ENCODE measurements at places on chromosomes 7 and 10.
A peak's percentile ranks its signal among the peaks of the same experiment; 100 is the strongest.

GRCh38 chr7:27688646-27689045 is 26.0 kb upstream of the HIBADH start:
- no peak for DNase-seq

DNA sequence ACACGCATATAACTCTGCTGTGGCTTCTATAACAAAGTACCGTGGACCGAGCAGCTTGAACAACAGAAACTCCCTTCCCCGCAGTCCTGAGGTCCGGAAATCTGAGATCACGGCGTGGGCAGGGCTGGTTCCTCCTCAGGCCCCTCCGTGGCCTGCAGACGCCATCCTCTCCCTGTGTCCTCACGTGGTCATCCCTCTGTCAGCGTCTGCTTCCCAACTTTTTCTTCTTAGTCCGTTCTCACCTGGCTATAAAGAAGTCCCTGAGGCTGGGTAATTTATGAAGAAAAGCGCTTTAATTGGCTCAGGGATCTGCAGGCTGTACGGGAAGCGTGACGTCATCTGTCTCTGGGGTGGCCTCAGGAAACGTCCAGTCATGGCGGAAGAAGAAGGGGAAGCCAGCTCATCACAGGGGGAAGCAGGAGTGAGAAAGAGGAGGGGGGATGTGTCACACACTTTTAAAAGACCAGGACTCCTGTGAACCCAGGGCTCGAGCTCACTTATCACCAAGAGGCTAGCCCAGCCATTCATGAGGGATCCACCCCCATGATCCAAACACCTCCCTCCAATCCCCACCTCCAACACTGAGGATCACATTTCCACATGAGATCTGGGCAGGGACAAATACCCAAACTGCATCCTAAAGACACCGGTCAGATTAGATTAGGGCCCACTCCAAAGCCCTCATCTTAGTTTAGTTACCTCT is 91.2 kb upstream of the INSIG1 start:
- peak; percentile 46 for DNase-seq

DNA sequence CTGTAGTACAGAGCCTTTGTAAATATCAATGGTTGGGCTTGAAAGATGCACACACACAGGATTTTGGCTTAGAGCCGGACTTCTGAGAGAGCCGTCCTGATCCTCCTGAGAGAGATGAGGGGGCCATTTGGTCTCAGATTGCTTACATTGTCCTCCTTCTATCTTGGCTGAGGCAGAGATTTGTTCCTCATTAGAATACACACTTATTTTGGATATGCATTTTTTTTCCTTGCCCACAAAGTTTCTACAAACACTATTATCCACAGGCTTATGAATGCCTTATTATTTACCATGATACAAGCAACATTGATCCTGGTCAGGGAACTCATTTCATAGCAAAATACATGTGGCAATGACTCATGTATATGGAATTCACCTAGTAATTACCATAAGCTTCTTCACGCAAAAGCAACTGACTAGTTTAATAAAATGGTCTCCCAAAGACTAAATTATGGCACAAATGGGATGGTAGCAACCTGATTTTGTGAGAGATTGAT is 175.3 kb downstream of the MDFIC start:
- DNase-seq: no peak

DNA sequence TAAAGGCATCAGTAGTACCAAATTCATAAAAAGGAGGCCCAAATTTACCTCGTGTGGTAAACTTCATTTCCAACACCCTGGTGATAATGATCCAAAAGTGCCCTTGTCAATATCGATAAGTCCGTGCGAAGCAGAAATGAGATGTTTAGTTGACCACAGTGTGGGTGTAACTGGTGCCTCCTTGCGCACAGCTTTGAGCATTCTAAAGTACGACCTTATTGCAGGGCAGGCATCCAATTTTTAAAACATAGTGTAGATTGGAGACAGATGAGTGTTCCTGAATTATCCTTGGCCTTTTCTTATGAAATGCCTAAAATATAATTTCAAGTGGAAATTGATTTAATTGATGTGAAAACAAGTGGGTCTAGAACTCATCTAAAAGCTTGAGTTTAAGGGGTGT is 248.4 kb downstream of the TRIL start:
- no peak for DNase-seq

DNA sequence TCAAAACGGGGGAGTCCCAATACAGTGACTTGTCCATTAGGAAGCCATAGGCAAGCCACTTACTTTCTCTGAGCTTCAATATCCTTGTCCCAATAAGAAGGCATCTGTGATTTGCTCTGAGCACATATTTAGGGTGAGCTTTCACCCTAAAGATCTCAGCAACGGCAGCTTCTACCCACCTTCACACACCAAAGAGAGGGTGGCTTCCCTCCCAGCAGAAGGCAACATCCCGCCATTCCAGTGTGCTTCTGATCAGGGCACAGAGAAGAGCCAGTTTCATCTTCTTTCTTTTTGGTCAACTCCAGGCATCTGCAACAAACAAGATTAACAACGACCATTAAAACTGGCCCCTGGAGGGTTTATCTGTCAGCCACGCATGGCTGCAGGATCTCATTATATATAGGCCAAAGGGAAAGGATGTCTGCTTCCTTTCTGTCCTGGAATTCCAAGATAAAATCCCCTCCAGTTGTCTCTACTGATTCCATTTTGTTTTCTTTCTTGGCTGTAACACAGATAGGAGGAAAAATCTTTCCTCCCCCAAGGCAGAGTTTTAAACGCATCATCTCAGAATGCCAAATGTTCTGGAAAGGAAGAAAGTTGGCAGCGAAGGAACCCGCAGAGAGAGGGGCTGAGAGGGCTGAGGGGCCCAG is 491 bp upstream of the SH2D4B start:
- DNase-seq: no peak

DNA sequence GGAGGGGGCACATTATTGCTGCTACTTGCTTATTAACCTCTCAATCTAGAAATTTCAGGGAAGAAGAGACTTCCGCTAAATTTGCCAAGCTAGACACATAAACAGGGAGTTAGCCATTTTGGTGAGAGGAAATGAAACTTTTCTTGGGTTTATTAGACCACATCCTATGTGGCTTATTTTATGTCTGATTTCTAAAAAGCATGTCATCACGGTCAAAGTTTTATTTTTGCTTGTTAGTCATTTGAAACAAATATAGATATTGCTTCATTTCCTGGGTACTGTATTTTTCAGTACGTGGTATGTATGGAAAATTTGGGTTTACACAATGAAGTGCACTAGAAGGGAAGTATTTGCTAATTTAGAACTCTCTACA is 144.1 kb downstream of the TCF7L2 start:
- no peak for DNase-seq

DNA sequence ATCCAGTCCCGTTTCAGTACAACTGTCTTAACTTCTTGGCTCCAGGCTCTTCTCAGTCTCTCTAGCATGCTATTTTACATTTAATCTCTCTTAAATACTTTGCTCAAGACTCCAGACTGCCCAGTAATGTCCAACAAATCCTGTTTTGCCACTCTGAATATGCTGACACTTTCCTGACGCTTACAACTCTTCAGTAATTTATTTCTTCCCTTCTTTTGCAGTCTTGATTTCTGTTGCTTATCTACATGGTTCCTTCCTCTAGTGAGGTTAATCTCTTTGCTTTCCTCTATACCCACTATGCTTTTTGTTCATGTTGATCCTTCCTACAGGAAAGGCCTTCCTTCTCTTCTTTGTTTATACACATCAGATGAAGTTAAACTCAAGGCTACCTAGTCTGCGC is 23.7 kb downstream of the UMAD1 start:
- no peak for DNase-seq

- no peak for DNase-seq
Measured at GRCh38 chr7:34198231-34198641, 292.9 kb downstream of the BMPER start.

GRCh38 chr7:115478426-115478825 is 552.1 kb downstream of the TFEC start:
- no peak for DNase-seq

GRCh38 chr10:60417024-60417423 is 27.3 kb upstream of the ANK3 start:
- no peak for DNase-seq

DNA sequence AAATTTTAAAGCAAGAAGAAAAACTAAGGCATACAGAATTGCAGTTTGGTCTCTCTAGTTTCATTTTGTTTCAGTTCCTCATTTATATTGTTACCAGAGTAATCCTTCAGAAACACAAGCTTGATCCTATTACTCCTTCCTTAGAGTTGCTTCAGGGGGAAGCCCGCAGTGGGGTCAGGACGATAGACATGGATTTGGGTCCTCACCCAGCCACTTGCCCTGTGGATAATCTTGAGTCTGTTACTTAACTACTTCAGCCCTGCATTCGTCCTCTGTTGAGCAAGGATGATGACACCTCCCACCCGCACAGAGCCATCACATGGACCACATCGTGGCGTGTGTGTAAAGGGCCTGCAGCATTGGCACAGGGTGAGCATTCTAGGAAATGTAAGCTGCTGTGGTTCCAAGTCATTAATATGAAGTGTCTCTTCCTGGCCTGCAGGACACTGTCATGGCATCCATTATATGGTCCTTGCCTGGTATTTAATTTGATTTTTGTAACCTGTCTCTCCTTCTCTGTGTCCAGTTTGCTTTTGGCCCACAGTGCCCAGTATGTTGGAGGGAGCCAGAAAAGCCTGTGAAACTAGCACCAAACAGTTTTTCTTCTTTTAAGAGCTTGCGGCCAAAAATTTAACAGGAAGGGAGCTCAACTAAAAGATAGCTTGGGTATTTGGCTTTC is 111.2 kb downstream of the EEPD1 start:
- DNase-seq: no peak

GRCh38 chr10:5206799-5207198 is 10.2 kb downstream of the AKR1C4 start:
- DNase-seq: no peak

- no peak for DNase-seq
Measured at GRCh38 chr7:77326131-77326530, 90.0 kb downstream of the GSAP start.

- no peak for DNase-seq
Measured at GRCh38 chr7:46099076-46099475, 178.0 kb upstream of the IGFBP3 start.

- no peak for DNase-seq
Measured at GRCh38 chr7:1512781-1513656, 8.8 kb upstream of the INTS1 start.

GRCh38 chr10:31593124-31593523 is 274.1 kb downstream of the ZEB1 start:
- no peak for DNase-seq

- no peak for DNase-seq
Measured at GRCh38 chr10:93383562-93383981, 98.6 kb downstream of the MYOF start.

DNA sequence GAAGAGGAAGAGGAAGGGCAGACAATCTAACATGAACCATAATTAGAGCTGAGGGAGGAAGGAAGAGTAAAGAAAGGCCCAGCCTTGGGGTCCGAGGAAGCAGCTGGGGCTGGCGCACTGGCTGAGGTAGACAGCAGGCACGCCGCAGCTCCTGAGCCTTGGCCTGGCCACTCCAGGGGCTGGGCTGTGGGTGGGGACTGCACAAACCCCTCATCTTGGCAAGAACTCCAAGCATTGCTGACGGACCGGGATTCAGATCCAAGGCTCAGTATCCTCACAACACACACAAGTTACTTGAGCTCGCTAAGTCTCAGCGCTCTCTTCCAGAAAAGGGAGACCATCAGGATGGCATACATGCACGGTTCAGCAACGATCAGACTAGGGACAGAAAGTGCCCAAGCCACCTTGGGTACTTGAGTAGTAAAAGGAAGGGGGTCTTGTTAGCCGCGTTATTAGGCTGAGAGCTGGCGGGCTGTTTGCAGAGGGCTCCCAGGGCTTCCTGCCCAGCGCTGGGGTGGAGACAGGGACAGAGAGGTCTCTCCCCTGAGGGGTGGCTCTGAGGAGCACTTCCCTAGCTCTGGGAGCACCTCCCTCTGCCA is 4.5 kb downstream of the TNS3 start:
- DNase-seq: no peak

DNA sequence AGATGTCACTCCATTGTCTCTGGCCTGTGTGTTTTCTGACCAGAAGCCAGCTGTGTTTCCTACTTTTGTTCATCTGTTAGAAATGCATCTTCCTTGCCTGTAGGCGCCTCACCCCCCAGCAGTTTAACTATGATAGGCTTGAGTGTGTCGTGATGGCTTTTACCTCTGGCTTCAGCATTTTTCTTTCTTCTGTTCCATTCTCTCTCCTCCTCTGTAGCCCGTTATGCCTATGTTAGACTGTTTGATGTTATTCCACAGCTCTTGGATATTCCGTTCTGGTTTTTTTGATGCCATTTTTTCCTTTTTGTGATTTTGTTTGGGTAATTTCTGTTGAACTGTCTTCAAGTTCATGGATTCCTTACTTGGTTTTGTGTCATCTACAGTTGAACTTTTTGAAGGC is 17.9 kb downstream of the MMP21 start:
- no peak for DNase-seq

GRCh38 chr7:116426428-116427156 is 72.9 kb upstream of the CAV2 start:
- DNase-seq: no peak

- DNase-seq: no peak
Measured at GRCh38 chr10:85547460-85548023, 819.1 kb downstream of the GRID1 start.

DNA sequence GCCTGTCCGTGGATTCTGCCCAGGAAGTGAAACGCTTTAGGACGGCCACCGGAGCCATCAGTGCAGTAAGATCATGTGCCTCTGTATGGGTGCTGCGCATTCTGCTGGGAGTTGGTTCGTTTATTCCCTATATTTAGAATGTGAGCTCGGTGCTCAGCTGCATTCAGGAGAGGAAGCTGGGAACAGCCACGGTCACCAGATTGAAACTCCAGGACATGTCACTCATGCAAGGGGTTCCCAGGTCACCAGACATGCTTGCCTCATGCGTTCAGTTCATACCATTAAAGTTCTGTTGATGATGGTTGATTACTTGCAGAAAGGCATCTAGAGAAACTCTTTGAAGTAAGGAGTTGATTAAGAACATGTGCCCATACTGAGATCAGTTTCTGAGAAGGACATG is 78.1 kb downstream of the TRRAP start:
- no peak for DNase-seq

DNA sequence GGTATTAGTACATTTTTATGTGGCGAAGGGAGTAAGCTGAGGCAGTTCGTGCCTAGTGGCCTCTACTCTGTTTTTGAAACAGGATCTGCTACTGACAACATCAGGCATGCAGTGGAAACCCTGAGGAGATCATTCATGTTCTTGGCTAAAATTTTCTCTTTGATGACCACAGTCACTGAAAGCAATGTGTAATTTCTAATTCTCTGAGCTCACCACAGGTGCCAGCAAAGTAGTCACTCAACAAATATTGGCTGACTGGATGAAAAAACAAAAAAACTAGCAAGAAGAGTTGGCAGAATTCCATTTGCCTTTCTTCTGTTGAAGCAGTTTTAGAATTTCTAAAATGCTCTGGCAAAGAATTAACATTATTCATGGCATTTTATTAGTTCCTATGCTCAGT is 176.5 kb upstream of the KCTD7 start:
- DNase-seq: no peak

DNA sequence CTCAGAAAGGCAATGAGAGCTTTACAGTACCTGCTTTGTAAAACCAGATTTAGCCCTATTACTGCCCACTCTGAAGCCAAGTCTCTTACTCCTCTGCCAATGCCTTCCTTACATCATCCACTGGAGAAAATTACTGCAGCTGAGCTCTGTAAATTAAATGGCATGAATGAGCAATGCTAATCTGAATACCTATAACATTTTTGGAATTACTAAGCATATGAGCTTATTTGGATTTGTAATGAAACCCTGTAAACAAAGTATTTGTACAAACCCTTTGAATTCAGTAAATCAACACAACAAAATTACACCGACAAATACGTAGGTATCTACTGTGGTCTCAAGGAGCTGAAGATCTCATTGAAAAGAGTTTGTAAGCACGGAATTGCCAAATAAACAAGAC is 12.1 kb upstream of the CCNY start:
- DNase-seq: no peak

Measured in activated T-helper 1 cell treated with anti-CD3 and anti-CD28 coated beads, Interleukin-2, amount 50 U/mL, for 16 hours (primary cell).